ENCODE measurements at places on chromosomes 5 and 9.
A peak's percentile ranks its signal among the peaks of the same experiment; 100 is the strongest.

DNA sequence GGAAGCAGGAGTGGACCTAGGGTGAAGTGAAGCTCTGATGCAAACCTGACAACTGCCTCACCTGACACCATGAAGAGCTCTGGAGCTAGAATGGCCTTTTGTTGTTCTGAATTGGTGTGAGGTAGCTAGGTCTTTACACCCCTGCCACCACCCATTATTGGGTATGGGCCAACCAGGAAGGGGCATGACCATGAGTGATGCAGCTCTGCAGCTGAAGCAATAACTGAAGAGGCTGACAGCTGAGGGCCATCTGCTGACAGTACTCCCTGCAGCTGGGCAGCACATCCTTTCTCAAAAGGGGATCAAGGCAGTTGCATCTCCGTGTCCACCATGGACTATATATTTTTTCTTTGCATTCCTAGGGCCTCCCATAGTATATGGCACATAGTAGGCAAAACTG lies 87.0 kb upstream of the TLE1 start:
- DNase-seq: peak; percentile 46

DNA sequence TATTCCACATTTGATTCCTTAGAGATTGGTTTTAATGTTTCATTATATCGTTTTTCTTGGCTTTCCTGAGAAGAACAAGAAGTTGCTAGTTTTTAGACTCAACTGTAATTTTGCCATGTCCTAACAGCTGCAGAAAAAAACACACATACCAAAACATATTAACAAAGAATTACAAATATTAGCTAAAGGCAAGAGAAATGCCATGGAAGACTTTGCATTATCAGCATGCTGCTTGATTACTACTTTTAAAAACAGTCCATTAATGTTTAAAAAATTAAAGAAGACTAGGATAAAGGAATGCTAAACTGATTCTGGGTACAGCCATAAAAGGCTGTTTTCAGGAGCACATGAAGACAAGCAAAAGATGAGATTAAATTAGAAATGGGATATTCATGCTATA lies 20.5 kb upstream of the IFNE start:
- DNase-seq: no peak

- no peak for DNase-seq
Measured at GRCh38 chr9:101902051-101902450, 163.6 kb upstream of the GRIN3A start.

- DNase-seq: no peak
Measured at GRCh38 chr5:66515209-66515608, 81.0 kb upstream of the MAST4 start.

DNA sequence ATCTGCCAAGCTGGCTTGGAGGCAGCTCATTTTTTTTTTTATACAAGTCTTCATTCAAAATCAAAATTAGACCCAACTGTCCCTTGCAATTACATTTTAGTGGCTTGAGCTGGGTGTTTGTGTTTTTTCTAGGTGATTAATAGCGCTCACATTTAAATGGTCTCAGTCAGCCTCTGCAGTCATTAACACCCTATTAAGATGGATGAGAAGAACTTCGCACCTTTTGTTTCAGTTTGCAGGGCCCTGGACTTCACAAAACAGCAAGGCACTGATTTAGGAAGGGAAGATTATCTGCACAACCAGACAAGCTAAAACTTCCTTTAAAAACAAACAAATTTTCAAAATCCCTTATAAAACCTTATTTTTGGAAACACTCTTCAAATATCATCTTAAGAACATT lies 374.8 kb downstream of the EFNA5 start:
- no peak for DNase-seq

DNA sequence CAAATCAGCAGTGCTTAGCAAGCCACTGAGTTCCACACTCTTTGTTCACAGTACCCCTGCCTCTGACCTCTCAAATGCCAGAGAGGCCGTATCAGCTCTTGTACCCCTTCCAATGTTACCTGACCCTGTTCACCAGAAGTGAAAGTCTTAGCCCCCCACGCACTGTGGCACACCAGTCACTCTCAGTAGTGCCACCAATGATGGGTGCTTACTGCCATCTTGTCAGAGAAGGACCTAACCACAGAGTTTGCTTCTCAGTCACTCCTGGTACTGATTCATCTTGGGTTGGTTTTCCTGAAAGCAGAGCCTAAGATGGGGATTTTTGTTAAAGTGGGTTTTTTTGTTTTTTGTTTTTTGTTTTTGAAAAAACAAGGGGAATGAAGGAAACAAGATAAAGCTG lies 28.8 kb upstream of the PANK3 start:
- no peak for DNase-seq

DNA sequence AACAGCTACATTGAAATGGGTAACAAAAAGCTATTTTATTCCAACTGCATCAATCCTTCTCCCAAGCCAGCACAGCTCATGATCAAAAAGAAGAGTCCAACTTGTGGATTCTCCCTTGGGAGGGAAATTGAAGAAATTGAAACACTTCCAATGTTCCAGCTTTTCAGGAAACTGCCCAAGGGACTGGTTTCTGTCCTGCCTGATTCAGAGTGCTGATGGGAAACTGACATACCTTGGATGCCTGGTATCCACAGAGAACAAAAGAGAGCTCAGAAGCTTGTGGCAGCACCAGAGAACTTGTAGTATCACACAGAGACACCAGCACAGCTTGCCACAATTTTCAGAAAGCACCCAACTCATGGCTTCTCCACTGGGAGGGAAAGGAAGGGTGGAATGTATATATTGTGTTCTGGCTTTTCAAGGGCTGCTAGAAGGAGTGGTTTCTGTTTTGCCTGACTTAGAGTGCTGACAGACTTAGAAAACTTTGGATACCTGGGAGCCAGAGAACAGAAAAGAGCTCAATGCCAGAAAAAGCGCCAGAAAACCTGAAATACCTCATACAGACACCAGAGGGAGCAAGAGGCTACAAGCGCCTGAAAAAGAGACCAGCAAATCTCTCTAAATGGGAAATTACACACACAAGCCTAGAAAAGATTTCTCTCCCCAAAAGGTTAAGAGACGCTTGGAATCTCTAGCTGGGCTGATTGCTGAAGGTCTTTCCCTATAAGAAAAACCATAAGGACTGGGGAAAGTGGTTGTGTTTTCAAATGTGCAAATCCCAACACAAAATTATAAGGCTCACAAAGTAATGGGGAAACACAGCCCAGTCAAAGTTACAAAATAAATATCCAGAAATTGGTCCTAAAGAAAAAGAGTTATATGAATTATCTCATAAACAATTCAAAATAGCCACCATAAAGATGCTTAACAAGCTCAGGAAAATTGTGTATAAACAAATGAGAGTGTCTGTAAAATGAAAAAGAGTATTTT lies 178.8 kb downstream of the SPOCK1 start:
- peak; percentile 49 for DNase-seq

DNA sequence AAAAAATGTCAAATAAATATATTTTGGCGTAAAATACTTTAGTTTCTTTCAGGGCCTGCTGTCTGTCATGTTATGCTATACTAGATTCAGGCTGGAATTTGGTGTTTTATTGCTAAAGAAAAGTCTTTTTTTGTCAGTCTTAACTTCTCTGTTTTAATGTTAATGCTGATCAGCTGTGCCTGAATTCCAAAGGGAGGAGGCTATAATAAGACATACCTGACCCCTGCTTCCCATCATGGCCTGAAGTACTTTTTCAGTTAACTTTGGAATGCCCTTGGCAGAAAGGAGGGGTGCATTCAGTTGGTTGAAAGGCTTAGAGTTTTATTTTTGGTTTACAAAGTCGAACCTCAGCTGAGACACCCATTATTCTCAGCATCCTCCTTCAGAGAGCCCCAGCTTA lies 58.1 kb upstream of the PANK3 start:
- no peak for DNase-seq

- no peak for DNase-seq
Measured at GRCh38 chr9:37148181-37148580, 27.8 kb downstream of the ZCCHC7 start.

GRCh38 chr9:6149315-6149714 lies 66.3 kb upstream of the IL33 start:
- no peak for DNase-seq

DNA sequence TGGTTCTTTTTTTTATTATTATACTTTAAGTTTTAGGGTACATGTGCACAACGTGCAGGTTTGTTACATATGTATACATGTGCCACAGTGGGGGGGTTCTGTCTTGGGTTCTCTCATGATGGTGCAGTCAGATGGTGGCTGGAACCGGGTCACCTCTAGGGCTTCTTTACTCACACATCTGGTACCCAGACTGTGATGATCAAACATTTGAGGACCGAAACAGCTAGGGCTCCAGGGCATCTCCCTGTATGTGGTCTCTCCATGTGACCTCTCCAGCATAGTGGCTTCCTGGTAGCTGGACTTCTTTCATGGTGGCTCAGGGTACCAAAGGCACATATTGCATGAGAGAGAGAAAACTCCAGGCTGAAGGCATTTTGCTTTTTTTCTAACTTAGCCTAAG lies 9.8 kb upstream of the CRHBP start:
- no peak for DNase-seq

DNA sequence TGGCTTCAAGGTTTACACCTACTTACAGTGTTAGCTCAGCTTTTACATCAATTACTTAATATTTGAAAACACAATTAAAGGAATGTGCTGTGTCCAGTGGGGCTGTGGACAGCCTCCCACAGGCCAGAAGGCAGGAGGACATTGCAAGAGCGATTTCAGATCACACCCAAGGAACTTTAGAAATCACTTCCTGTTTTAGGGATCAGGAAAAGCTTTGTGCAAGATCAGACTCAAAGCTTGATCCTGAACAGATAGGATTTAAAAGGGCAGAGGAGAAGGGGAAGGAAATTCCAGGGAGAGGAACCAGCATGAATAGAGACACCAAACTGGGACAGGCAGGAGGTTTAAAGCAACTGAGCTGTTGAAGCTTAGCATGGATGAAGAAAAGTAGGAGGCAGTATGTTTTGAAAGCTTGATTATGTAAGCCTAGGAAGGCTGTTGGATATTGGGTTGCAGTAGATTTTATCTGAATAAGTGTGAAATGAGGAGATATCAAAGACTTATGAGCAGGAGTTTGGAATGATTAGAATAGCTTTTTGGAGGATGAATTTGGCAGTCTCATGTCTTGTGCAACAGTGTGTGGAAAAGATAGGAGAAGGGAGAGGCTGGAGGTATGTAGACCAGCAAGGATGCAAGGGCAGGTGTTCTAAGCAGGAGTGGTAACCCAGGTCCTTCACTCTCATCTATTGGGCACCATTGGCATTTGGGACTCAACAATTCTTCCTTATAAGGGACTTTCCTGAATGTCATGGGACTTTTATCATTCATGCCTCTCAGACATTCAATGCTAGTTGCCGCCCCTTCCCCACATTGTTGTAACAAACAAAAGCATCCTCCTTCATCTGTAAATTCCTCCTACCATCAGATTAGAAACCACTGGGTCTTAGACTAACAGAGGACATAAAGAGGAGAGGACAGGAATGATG lies 123.5 kb downstream of the TARS1 start:
- DNase-seq: no peak

GRCh38 chr5:78046006-78046405 lies 248.5 kb downstream of the AP3B1 start:
- DNase-seq: no peak

- no peak for DNase-seq
Measured at GRCh38 chr9:73270967-73271721, 119.5 kb downstream of the ANXA1 start.

- DNase-seq: peak; percentile 57
Measured at GRCh38 chr9:98445576-98445975, 190.1 kb upstream of the TBC1D2 start.

DNA sequence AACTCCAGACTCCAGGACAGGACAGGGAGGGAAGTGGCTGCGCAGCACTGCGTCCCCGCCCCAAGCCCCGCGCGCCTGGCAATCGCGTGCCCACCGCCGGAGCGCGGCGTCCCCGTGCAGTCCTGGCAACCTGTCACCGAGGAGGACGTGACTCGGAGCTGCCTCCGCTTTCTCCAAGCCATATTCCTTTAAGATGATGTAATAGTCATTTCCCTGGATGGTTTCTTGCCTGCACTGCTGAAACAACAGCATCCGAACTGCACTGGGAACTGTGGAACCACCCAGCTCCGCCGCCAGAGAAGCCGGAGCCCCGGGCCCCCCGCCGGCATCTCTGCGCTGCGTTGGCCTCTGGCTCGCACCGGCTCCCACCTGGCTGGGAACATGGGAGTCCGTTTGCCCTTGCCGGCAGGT lies 34.5 kb downstream of the KCTD16 start:
- peak; percentile 68 for DNase-seq

DNA sequence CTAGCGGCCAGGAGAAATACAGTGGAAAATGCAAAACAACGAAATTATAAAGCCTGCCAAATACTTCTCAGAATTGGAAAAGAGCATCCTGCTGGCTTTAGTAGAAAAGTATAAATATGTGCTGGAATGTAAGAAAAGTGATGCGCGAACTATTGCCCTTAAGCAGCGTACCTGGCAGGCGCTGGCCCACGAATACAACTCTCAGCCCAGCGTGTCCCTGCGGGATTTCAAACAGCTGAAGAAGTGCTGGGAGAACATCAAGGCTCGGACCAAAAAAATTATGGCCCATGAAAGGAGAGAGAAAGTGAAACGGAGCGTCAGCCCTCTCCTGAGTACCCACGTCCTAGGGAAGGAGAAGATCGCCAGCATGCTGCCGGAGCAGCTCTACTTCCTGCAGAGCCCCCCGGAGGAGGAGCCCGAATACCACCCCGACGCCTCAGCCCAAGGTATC lies 15.0 kb downstream of the MSANTD3 start:
- DNase-seq: no peak

GRCh38 chr9:108534741-108535140 lies 321.0 kb downstream of the ACTL7B start:
- DNase-seq: no peak

DNA sequence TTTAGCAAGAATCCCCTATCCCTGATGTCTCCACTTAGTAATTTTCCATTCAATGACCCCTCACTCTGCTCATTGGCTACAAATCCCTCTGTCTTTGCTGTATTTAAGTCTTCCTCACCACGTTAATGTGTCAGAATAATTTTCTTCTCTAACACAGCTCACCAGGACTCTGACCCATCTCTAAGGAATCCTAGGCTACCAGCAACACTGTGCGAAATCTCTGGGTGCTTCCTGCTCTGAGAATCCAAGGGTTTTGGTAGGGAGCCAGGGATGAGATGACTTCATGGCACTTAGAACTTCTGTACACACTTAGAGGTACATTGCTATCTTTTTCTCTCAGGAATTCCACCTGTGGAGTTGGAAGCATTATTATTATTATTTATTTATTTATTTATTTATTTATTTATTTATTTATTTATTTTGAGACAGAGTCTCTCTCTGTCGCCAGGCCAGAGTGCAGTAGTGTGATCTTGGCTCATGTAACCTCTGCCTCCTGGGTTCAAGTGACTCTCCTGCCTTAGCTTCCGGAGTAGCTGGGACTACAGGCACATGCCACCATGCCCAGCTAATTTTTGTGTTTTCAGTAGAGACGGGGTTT lies 53.5 kb downstream of the FOXI1 start:
- DNase-seq: no peak

DNA sequence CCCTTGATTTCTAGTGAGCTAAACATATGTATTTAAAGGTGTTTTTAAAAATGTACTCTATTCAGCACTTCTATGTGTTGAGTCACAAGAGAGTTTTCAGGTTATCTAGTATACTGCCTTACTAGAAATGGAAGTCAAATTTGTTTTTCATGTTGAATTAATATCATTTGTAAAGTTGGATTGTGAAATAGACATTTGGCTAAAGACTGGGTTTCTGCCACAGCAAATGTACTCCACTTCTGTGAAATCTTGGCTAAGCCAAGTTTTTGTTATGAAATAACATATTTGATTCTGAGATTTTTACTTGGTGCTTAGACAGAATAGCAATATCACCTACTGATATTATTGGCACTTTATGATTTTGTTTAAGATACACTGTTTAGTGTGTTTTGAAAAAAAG lies 106.0 kb downstream of the CWC27 start:
- DNase-seq: no peak

All from NCI-H2081 (cell line).